CD8-positive, alpha-beta memory T cell (primary cell): ENCODE measurements at places on chromosomes 7 and 10. TPM values are rescaled to one million over a fixed set of nuclear protein-coding genes. Genes with fewer than 3 reads are reported as not detected.

The MCM7 gene
- total RNA-seq: 452 TPM

The PAX4 gene
- not detected for total RNA-seq

The CHN2 gene
- 5.3 TPM for total RNA-seq

The EN2 gene
- total RNA-seq: not detected

DNA sequence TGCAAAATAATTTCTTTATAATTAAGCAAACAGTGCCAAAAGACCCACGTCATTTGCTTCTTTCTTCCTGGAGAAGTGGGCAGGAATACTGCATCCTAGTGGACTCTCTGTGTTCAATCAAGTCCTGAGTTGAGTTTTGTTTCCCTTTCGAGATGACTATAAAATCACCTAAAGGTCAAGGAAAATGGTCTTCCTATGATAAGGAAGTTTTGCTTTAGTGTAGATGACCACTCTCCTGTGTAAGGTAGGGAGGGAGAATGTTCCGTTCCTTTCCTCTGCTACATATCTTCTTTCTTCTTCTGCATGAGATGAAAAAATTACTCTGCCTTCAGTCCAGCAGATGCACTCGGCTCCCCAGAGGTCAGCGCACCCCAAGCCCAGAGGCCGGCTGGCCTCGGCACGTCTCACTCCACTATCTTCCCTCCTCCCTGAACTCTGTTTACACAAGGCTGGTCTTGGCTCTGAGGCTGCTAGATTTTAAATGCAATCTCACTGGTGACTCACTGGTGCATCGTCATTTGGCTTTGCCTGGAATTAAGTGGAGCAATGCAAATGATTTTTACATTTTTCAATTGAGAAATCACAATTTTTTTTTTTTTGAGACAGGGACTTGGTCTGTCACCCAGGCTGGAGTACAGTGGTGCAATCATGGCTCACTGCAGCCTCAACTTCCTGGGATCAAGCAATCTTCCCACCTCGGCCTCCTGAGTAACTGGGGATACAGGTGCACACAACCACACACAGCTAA, 18.6 kb upstream of the VDAC2 start:
- peaks cover 5% of the 10 kb centered on the region for H3K4me1 ChIP-seq
- no peak overlapping the region for H3K27ac ChIP-seq
- no peaks in the 10 kb centered on the region for H3K36me3 ChIP-seq
- no peak for DNase-seq
- no peak overlapping the region for H3K4me3 ChIP-seq

DNA sequence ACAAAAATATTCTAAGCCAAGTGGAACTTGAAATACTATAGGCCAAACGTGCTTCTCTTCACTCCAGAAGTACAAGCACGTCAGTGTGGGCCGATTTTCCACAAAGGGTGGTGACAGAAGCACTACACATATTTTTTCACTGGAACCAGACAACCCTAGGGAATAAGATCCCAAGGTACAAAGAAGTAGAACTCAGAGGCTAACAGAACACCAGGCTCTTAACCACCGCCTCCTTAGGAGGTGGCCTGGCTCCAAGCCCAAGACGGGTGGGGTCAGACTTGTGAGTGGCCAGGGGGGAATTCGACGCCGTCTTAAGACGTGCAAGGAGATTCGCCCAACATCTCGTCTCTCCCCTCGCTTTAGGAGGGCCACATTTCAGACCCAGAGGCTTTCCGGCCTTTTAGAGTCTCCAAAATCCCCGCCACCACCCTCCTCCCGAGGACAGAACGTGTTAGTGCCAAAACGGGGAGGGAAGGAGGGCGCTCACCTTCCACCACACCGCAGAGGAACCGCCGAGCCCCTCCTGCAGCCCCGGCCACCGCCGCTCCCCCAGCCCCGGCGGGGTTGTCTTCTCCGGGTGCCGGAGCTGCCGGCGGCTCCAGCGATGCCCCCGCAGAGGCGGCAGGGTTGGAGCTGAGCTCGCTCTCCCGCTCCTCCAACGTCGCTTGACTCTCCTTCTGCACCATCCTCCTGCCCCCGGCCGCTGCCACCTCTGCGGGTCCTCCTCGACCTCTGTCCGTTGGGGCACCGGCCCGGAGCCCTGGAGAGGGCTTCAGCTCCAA, 716 bp downstream of the OGA start:
- H3K36me3 ChIP-seq: peaks cover 10% of the 10 kb centered on the region
- H3K4me1 ChIP-seq: peaks cover 38% of the 10 kb centered on the region
- peak overlapping the region; percentile 79 for H3K27ac ChIP-seq
- H3K4me3 ChIP-seq: peak overlapping the region; percentile 79
- H3K27me3 ChIP-seq: no peaks in the 10 kb centered on the region

DNA sequence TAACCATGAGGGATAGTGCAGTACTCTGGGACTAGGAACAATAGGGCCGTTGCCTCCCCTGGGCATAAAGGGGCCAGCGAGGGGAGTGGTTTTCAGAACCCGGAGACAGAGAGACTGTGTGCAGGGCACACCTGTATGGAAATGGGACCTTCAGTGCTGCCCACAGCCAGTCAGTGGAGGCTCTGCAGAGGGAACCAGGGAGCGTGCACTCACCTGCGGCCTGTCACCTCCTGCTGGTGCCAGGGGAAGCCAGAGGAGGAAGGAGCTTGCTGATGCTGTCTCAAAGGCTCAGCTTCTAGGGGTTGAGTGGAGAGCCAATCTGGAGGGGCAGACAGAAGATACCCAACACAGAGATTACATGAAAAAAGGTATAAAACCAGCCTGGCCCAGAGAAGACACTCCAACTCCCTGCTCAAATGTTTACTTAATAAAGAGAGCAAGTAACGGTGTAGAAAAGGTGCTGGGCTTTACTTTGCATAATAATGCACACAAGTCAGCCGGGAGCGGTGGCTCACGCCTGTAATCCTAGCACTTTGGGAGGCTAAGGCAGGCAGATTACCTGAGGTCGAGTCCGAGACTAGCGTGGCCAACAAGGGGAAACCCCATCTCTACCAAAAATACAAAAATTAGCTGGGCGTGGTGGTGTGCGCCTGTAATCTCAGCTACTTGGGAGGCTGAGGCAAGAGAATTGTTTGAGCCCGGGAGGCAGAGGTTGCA, 35.5 kb upstream of the WAPL start:
- no peaks in the 10 kb centered on the region for H3K4me1 ChIP-seq
- no peak for DNase-seq
- no peaks in the 10 kb centered on the region for H3K36me3 ChIP-seq
- H3K27me3 ChIP-seq: no peaks in the 10 kb centered on the region
- H3K4me3 ChIP-seq: no peak overlapping the region

- no peaks in the 10 kb centered on the region for H3K27me3 ChIP-seq
- DNase-seq: no peak
- peak overlapping the region; percentile 63 for H3K4me3 ChIP-seq
- peaks cover 44% of the 10 kb centered on the region for H3K4me1 ChIP-seq
- peak overlapping the region; percentile 94 for H3K27ac ChIP-seq
- H3K36me3 ChIP-seq: no peaks in the 10 kb centered on the region
Measured at GRCh38 chr10:73997461-73997786, 492 bp upstream of the VCL start.

- no peak overlapping the region for H3K4me3 ChIP-seq
- no peak overlapping the region for H3K27ac ChIP-seq
- H3K36me3 ChIP-seq: no peaks in the 10 kb centered on the region
Measured at GRCh38 chr7:31815796-31816195, 128.8 kb downstream of the PPP1R17 start.

GRCh38 chr7:27202018-27202861, 2.3 kb upstream of the HOXA13 start:
- peaks cover 87% of the 10 kb centered on the region for H3K27me3 ChIP-seq
- no peak overlapping the region for H3K4me3 ChIP-seq
- H3K36me3 ChIP-seq: no peaks in the 10 kb centered on the region
